ENCODE measurements at places on chromosomes 6 and 20.

- no peak for DNase-seq
Measured at GRCh38 chr6:96900873-96901272, 3.2 kb upstream of the NDUFAF4 start.

DNA sequence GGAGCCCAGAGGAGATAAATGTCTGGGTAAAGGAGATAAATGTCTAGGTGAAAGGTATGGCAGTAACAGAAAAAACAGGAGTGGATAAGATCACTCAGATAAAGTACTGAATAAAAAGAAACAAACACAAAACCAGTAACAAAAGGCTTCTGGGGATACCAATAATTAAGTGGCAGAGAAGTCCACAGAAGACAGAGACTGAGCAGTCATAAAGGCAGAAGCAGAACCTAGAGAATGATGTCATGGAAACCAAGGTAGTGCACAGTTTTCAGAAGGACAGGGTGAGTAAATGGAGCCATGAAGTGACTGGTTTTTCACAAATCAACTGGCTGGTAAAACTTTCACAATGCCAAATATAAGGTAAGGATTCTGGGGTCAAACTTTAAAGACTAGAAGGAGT is 80.9 kb upstream of the PLN start:
- no peak for DNase-seq

- no peak for DNase-seq
Measured at GRCh38 chr6:33091957-33092356, 16.2 kb downstream of the HLA-DPB1 start.

DNA sequence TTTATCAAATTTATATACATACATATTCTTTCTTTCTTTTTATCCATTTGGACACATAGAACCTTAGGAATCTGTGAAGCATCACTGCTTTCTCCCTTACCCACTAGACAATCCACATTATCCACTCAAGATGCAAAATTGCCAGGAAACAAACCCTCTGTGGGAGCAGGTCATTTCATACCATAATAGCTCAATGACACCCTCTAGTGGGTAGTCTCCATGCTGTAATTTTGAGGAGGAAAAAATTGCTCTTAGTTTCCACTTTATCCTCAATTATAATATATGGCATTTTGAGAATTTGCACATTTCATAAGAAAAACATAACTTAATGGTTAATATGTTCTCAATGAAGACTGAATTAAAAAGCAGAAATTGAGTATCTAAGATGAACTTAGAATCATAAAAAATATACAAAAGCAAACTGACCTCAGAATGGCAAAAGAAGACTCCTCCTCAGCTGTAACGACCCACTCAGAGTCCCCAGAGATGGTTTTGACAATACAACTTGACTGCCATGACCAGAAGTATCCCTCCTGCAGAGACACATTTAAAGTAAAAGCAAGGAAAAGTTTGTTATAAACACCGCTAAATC is 164.1 kb downstream of the FRK start:
- peak; percentile 29 for DNase-seq

- DNase-seq = no peak
Measured at GRCh38 chr6:126433927-126434326, 94.0 kb downstream of the CENPW start.

GRCh38 chr6:153129873-153130514 is 1.1 kb downstream of the RGS17 start:
- peak; percentile 31 for DNase-seq

DNA sequence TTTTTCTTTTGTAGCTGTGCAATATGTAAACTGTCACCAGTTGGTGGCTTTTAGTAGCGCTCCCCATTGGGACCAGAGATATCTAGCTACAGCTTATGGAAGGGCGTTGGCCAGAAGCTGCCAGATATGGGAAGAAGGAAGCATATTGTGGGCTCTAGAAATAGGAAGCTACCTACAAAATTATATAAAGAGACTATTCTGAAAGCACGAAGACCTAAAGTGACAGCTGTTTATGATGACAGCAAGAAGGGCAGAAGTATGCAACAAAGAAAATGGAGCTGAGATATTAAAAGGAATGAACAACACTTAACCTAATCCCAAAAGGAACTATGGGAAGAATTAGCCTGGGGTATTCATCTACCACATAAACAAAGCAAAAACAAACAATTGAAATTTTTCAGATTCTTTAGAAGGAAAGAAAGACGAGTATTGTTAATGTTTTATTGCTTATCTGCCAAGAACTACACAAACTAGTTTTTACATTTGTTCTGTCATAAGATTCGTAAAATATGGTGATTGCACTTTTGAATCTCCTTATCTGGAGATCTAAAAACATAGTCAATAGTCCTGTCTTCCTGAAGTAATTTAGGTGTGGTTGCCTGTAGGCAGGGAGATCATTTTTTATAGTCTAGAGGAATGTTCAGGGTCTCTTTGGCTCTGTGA is 81.6 kb downstream of the NCOA7 start:
- DNase-seq = peak; percentile 30

GRCh38 chr20:62066983-62067433 is 1.3 kb upstream of the TAF4 start:
- no peak for DNase-seq

DNA sequence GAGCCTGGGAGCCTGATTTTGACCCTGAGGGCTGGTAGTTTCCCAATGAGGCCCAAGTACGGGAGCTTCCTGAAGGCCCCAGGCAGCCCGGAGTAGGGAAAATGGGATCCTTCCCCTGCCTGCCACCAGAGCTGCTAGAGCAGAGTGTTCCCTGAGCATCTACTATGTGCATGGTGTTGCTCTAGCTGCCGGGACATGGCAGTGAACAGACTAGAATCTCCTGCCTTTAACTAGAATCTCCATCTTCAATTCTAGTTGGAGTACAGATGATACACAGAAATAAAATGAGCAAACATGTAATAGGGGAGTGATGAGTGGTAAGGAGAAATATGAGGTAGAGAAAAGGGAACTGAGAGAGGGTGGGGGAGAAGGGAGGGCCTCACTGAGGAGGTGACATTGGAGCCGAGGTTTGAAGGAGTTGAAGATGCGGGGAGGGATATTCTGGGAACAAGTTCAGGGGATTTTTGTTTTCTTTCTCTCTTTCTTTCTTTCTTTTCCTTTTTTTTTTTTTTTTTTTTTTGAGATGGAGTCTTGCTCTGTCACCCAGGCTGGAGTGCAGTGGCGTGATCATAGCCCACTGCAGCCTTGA is 18.5 kb downstream of the VSTM2L start:
- DNase-seq = no peak

GRCh38 chr20:41798930-41799502 is 180.8 kb upstream of the CHD6 start:
- DNase-seq = no peak

GRCh38 chr20:44896583-44896982 is 11.1 kb downstream of the YWHAB start:
- peak; percentile 55 for DNase-seq

- no peak for DNase-seq
Measured at GRCh38 chr20:15760001-15760621, 813.1 kb downstream of the KIF16B start.

GRCh38 chr20:62148908-62149314 is 5.3 kb downstream of the SS18L1 start:
- DNase-seq = no peak

- DNase-seq = no peak
Measured at GRCh38 chr6:165684333-165684732, 21.3 kb upstream of the PDE10A start.

- DNase-seq = peak; percentile 67
Measured at GRCh38 chr20:46688151-46689081, 828 bp downstream of the TP53RK start.

- DNase-seq = no peak
Measured at GRCh38 chr6:98924647-98925046, 23.1 kb downstream of the FBXL4 start.

DNA sequence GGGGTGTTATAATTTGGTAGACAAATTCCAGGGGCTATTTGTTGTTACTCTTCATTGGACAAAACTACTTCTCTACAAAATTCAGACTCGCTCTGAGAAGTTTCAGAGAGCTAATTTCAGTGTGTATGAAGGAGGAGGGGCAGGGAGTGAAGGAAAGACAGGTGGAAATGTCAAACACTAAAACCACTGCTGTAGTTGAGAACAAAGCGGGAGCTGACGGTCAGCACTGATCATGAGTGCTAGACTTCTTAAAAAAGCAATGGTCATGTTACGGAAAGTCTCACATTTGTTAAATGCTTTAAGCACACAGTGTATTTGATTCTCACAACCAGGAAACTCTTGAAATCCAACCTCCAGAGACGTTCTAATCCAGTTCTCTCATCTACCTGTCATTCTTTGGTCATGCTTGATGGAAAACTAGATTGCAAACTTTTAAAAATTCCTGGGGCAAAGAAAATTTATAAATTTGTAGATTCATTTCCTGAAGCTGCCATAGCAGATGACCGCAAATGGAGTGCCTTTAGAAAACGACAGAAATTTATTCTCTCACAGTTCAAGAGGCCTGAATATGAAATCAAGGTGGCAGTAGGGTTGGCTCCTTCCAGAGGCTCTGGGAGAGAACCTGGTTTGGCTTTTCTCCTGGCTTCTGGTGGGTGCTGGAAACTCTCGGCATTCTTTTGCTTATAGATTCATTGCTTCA is 100.7 kb upstream of the CARMIL1 start:
- DNase-seq = no peak

DNA sequence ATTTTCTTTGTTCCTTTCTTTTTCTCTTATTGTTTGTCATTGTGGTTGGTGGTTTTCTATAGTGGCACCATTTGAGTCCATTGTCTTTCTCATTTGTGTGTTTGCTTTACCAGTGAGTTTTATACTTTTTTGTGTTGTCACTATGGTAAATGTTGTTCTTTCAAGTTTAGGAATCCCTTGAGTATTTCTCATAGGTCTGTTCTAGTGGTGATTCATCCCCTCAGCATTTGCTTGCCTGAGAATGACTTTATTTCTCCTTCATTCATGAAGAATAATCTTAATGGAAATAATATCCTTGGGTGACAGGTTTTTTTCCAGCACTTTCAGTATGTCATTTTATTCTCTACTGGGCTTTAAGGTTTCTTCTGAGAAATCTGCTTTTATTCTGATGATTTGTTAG is 209.2 kb upstream of the ASCC3 start:
- DNase-seq = peak; percentile 45

DNA sequence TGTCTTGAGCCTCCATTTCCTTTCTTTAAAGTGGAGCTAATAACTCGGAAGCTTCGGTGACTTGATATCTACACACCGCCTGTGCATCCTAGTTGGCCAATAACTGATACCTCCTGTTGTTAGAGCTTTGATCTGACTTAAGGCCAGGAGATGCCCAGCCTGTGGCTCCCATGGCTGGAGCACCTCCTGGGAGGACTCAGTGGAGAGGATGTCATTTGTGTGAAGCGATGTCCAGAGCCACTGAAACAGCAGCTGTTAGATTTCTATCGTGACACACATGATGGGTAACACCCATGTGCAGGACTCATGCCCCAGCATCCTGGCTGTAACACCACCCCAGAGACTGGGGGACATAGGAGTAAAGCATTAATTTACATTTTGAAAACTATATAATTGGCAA is 30.8 kb downstream of the SDCBP2 start:
- DNase-seq = no peak

DNA sequence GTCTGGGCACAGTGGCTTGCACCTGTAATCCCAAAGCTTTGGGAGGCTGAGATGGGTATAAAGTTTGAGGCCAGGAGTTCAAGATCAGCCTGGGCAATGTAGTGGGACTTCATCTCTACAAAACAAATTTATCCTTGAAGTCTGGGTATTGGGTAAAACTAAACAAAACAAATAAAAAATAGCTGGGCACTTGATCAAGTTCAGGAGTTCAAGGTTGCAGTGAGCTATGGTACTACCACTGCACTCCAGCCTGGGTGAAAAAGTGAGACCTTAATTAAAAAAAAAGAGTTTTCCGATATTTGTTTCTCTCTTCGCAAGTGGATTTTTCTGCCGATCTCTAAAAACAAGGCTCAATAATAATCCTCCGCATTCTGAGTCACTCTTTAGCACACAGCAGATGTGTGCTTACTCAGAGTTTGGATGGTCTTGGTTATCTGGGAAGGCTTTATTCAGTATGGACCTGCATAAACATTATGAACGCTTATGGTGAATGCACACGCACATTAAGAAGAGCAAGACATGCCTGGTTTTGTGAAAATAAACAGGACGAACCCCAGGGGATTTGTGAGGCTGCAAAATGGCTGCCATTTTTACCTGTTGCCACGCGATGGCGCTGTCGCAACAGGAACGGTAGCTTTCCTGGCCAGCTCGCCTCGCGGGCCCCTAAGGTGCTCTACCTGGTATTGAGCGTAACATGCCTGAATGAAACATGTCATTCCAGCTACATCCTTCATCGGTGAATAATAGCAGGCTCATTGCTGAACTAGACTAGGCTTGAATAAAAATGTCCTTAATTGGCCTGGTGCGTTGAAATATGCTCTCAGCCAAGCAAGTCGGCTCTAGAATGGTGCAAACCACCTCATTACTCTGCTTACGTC is 6.0 kb downstream of the OPN5 start:
- peak; percentile 58 for DNase-seq

GRCh38 chr20:50417484-50418235 is 92.5 kb upstream of the PTPN1 start:
- no peak for DNase-seq

DNA sequence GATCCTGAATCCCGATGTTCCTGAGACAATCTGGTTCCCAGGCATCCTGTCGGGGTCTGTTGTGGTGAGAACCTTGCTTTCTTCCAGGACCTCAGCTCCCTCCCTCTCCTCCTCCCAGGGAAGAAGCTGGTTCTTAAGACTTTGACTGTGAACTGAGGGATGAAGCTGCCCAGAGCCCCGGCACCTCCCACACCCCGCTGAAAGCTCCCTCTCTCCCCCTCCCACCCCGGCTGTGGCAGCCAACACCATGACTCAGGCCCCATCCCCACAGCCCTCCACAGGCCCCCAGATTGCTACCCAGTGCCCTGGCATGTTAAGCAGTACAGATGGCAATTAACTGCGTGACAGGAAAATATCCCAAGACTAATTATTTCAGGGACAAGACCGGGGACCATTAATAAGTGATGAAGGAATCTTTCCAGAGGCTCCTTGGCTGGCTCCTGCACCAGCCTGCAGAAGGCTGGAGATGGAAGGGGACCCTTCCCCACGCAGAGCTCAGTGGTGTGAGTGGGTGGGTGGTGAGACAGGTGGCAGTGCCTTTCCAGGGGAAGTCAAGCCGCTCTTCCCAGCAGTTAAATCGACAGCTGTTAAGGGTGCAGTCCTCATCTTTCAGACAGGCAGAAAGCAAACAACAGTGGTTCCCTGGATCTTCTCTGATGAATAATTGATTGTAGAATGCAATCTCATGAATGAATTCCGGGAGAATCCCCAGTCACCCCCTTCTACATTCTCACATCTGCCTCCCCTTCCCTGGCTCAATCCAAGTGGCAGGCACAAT is 237.9 kb downstream of the LRFN2 start:
- no peak for DNase-seq

DNA sequence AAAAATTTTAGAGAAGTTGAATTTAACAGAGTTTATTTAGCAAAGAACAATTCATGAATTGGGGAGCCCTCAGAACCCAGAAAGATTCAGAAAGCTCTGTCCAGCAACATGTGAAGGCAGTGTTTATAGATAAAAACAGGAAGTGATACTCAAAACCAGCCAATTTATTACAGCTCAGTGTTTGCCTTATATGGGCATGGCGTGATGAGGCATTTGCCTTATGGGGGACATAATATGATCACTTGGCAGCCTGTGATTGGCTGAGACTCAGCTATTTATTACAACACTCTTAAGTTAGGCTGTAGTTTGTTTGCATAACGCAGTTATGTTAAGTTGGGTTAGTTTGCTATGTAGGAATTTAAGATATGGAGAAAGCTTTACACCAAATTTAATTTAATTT is 11.5 kb downstream of the HLA-DPA1 start:
- DNase-seq = peak; percentile 28

GRCh38 chr6:105893741-105894140 is 192.4 kb upstream of the PRDM1 start:
- no peak for DNase-seq

Measured in iris pigment epithelial cell (primary cell).